EH (cell line): ENCODE measurements at places on chromosomes 11 and 22.
A peak's percentile ranks its signal among the peaks of the same experiment; 100 is the strongest.

GRCh38 chr11:27212248-27212780 is 150.7 kb downstream of the CCDC34 start:
- DNase-seq: no peak

DNA sequence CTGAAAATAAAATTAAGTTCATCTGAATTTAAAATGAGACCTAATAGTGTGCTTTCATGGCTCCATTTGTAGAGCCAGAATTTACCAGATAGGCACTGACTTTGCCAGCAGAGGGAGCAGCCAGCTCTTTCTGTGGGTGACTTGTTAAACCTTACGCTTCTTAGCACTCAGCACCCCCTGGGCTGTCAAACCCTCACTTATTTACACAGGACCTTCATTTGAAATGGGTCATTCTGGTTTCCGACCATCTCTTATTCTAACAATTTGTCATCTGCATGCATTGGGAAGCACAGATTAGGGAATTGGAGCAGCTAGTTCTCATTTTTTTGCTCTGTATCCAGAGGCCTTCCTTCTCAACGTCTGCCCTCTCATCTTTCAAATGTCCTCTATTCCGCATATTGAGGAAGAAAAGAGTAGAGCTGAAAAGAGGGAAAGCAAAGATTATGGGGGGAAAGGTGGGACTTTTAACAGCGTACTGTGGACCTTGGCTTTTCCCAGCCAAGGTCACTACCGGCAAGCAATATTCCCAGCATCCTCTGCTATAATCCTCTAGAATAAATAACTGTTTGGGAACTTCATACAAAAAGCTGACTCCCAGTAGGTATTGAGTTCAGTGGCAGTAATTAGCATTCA is 3.1 kb downstream of the ASRGL1 start:
- peak; percentile 53 for DNase-seq

DNA sequence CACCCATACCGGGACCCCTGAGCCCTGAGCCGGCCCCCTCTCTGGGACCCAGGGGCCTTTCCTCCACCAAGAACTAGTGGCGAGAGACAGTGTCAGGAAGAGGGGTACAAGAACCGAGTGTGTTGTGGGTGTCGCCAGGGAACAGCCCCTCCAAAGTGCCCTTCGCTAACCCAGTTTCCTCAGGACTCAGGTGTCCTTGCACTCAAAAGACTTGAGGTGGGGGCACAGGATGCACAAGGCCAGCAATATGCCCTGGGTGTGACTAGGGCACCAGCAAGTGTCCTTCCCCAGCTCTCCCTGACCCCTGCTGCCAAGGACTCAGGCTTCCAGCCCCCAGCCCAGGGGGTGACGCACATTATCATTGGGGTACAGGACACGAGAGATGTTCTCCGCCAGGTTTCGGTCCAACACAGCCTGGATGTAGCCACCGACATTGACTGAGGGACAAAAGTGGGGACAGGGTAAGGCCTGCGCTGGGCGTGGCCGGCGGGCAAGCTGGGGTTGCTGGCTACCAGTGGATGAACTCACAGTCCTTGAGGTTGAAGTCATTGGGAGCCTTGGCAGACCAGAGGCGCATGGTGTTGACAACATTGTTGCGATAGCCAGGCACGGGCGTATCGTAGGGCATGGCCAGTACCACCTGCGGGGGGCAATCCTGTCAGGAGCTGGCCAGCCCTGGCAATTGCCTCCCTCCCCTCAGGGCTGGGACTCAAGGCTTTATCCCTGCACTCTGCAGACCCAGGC is 4.7 kb downstream of the PYGM start:
- DNase-seq: no peak

GRCh38 chr22:40263191-40263590 is 83.1 kb upstream of the ADSL start:
- DNase-seq: no peak

GRCh38 chr22:49370627-49371301 is 456.9 kb downstream of the BRD1 start:
- no peak for DNase-seq

DNA sequence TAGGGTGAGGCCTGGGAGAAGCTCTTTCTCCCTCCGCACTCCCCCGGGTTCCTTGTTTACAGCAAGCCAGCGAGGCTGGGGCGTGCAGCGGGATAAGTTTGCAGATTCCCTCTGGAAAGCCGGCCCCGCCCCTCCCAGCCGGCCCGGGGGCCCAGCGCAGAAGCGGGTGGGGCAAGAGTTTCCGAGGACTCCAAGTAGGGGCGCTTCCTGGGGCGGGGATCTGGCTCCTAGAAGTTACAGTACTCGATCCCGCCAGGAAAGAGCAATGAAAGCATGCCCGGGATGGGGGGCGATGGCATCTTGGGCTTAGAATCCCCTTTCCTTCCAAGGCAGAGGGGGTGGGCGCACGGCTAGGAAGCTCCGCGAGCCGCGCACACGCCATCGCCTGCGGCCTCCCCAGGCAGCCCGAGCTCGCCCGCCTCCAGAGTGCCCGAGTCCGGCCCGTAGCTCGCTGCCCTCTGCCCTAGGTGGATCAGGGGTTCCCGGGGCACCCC is 385 bp downstream of the TST start:
- DNase-seq: peak; percentile 66

GRCh38 chr22:21623648-21623970 is 6.2 kb downstream of the YDJC start:
- no peak for DNase-seq

GRCh38 chr11:128582496-128583366 is 4.6 kb downstream of the ETS1 start:
- DNase-seq: peak; percentile 94

GRCh38 chr11:73760135-73760678 is 667 bp downstream of the RAB6A start:
- DNase-seq: peak; percentile 49

DNA sequence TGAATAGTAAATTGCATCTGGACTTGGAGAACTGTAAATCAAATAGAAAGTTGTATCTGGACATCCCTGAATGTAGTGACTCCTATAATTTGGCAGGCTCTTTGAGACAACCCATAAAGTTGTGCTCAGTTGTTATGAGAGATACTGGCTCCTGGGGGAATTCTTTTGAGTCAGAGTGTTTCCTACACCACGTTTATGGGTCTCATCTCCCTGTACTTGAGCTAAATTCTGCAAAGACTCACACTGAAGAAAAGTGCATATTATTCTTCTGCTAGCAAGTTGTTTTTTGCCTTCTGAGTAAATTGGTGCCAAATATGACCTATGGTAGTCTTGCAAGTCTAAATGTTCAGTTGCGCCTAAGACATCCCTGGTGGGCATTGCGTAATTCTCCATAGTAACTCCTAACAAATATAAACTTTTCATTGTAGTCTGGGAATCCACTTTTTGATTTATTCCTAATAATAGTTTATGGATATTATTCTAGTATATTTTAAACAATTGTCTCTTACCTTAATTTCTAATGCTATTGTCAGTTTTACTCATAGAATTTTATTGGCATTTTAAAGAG is 5.0 kb downstream of the ZNF215 start:
- DNase-seq: no peak

DNA sequence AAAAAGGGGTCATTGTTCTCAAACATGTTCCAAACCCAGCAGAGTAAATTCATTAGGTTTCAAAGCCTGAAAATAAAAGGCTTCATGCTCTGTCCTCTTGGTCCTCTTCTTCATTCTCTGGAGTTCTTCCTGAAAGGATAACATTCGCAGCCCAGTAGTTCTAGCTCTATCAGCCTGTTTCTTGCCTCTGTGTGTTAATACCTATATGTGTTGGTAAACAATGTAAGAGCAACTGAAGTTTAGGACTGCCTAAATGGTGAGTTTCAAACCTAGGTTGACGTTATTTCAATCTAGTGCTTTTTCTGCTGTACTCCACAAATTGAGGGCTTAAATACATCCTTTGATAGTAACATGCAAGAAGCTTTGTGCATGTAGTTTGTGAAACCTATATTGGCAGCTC is 9.4 kb downstream of the AASDHPPT start:
- DNase-seq: no peak

DNA sequence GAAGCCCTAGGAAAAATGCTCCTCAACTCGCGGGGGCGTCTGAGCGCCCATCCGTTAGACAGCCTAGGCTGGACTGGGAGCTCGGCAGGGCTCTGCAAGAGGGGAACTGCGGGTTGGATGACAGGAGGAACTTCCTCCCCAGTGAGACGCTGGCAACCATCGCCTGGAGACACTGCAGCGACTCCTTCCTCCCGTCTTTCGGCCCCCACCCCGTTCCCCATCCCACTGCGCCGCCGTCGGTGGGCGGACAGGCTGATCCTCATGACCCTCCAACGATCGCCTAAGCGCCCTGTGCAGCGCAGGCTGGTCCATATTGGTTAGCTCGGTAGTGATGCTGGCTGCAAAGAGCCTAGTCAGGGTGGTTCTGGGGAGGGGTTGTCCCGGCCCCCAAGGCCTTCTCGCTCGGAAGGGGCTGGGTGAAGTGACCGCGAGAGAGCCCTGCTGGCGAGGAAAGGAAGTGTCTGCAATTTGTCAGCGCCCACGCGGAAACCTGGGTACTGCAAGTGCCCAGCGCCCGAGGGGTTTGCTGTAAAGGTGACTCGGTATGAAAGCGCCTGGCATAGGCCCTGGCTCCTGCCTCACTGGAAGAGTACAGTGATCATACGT is 638 bp downstream of the NRGN start:
- DNase-seq: peak; percentile 38

DNA sequence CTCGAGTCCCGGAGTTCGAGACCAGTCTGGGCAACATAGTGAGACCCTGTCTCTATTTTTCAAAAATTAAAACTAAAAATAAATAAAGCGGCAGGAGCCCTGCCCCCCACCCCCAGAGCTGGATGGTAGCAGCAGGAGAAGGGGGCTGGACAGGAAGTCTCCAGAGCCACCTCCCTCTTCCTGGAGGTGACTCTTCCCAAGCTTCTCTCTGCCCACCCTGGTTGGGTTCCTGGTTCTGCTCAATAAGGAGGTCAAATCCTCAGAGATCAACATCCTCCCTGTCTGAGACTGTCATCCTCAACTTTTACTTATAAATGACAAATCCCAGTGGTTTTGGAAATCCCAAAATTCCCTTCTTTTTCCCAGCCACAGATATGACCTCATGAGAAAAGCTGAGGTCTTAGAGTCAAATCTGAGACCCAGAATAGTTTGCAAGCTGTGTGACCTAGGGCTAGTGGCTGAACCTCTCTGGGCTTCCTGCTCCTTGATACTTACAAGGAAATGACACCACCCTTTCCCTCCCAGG is 987 bp downstream of the C1QTNF6 start:
- DNase-seq: peak; percentile 51

DNA sequence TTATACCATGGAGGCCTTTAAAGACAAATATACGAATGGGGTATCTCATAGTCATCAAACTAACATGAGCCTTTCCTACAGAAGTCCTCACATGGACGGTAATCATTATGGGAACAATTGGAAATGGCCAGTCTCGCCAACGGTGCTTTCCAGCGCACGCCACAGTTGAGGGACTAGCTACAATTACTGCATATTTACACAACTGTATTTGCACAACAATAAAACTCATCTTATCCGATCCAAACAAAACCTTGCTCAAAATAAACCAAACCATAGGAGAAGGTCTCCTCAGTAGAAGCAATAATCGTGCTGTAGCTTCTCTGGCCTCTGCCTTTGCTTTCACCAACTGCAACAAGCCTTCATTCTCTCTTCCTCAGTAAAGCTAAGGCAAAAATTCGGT is 5.9 kb downstream of the CADM1 start:
- DNase-seq: no peak

GRCh38 chr11:100821198-100821597 is 134.1 kb downstream of the ARHGAP42 start:
- no peak for DNase-seq

GRCh38 chr11:71477641-71478527 is 24.9 kb downstream of the NADSYN1 start:
- no peak for DNase-seq

GRCh38 chr11:23453522-23453921 is 593.2 kb upstream of the CCDC179 start:
- no peak for DNase-seq

DNA sequence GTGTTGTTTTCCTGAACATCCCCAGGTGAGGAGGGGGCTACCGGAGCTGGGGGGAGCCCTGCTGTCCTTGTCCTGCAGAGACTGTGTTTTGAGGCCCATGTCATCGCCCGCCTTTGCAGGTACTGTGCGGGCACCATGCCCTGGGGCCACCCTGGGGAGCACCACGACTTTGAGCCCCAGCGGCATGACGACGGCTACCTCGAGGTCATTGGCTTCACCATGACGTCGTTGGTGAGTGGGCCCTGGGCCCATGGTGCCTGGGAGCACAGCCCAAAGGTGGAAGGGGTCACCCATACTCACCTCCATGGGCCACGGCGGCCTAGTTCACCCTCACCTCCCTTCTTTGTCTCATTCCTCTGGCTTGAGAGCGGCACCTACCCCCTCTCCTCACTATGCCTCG is 6.7 kb upstream of the MDK start:
- DNase-seq: no peak

DNA sequence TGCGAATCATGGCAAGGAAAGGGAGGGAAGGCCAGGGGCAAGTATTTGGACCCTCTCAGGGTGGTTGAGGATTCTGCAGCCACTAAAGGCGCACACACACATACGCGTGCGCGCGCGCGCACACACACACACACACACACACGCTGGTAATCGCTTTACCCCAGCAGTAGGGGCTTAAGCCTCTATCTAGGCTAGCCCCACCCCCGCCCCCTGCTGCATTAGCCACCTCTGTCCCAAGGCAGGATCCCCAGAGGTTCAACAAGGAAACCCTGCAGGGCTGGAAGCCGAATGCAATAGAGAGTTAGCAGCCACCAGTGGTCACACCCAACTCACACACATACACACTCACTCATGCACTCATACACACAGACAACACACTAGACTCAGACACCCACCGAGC is 28.6 kb upstream of the ELFN2 start:
- DNase-seq: no peak

DNA sequence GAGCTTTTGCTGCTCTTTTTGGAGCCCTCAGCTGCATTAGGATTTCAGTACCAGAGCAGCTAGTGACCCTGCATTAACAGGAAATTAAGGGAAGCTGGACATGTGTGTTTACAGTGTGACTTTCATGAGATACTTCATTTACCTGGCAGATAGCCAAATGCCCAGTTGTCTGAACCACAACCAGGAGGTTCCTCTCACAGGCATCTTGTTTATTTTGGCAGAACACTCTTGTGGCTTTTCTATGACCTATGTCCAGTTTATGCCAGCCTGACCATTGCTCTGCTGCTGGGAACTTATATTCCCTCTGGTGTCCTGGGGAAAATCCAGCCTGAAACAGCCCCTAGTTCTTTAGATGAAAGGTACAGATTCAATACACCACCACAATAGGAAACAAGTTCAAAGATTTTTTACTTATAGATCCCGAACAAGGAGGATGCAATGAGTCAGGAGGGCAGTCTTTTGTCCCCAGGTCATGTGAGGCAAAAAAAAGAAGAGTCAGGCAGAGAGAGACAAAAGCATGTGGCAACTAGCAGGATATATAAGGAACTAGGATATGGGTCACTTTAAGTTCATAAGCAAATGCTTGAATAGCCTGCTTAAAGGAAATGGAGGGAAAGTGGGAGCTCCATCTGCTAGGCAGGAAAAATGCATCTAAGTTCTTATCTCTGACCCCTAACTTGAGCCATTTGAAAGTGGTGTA is 379.3 kb downstream of the INSC start:
- no peak for DNase-seq
